Stimulated activated CD4-positive, alpha-beta T cell treated with anti-CD3 and anti-CD28 coated beads, Interleukin-2, amount 100 ng/mL, for 24 hours (primary cell): ENCODE measurements at places on chromosomes 4 and X.

DNA sequence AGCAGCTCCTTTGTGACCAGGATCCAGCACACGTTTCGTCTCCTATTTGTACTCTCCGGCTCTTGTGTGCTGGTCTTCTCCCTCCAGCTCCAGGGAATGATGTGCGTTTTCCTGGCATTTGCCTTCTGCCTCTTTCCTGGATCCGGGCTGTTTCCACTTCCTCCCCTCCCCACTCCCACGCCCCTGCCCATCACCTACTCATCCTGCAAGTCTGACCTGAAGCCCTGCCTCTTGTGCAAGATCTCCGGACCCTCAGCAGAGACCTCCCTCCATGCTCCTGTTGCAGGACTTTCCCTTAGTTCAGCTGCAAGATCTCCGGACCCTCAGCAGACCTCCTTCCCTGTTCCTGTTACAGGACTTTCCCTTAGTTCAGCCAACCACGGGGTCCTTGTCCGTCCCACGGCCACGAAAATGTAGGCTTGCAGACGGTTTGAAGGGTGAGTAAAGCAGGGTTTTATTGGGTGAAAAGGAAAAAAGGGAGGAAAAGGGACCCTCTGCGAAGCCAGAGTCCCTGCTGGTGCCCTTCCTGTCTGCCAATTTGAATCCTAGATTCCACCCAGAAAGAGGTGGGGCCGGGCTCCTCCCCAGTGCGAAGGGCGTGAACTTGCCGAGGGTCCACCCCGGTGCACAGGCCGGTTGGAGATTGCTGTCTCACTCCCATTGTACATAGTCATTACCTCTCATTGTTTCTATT, 74.4 kb upstream of the IRF2 start:
- DNase-seq: no peak

- no peak for DNase-seq
Observed at GRCh38 chrX:151724563-151725337, 8.9 kb downstream of the FATE1 start.

GRCh38 chrX:53538781-53539180, 104.6 kb upstream of the HSD17B10 start:
- DNase-seq: no peak

DNA sequence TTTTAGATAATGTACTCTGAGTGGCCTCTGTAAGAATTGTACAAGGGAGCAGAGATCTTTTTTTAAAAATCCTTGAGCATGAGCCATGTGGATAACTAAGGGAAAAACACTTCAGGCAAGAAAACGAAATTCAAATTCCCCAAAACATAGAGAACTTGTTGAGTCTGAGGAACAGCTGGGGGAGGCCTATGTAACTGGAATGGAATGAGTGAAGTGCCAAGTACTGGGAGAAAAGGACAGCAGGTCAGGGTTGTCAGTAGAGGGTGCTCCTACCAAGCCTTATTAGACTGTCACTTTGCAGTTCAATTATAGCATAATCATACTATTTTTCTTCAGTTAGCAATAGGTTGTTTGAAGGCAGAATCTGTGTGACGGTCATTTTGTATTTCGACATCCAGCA, 135.1 kb downstream of the ARHGAP6 start:
- no peak for DNase-seq

DNA sequence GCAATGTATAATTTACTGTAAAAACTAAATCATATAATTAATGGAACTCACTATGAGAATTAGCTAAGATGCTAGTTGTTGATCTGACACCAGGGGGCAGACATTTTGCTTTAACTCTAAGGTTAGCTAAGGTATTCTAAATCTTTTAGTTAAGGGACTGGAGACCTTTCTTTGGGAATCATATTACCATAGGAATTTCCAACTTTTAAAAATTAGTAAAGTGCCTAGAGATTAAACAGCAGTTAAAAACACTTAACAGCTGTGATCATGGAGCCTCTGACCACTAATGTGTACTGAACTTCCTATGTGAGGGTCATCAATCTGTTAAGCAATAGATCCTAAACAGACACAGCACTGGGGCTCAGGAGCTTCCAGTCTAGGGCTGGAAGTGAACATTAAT, 226.6 kb downstream of the NSUN7 start:
- DNase-seq: no peak

DNA sequence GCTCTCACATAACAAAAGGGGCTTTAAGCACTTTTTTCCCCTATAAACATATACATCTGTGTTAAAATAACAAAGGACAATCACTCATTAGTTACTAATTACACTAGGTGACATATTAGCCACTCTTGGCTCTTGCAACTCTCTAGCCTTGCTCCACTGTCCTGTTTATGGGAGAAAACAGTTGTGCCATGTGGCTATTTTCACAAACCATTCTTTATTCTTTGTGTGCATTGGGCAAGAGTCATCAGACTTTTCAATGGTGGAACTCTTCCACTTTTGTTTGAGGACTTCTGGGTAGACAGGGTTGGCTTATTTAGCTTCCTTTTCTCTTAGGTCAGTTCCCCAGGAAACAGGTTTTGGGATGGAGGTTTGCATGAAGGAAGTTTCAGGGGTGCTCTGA, 16.0 kb upstream of the FAM149A start:
- no peak for DNase-seq

DNA sequence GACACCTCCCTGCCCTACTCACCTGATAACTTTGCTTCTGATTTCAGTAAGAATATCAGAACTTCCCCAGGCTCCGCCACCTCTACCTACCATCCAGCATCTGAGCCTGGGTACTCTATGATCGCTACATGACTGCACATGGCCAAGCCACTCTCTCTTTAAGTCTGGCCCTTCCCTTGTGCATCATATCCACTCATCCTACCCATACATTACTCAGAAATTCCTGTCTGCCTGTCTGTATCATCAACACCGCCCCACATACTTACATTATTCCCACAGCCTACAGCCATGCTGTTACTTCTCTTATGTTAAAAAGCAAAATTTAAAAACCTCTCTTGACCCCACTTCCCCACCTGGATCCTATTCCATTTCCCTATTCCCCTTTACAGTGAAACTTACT, 84.7 kb downstream of the SCD5 start:
- DNase-seq: no peak

GRCh38 chr4:81405900-81406401, 65.8 kb downstream of the RASGEF1B start:
- DNase-seq: no peak

DNA sequence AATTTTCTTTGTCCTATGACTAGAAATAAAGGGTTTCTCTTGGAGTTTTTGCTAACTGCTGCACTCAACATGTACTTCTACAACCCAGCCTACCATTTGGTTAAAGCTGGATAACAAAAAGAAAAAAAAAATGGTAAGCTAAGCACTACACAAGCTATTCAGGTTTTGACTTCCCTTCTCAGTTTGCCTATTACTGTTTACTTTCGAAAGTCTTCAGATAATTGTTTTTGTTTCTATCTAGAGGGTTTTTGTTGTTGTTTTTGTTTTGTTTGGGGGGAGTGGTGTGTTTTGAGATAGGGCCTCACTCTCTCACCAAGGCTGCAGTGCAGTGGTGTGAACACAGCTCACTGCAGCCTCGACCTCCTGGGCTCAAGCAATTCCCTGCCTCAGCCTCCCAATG, 46.6 kb downstream of the CLOCK start:
- no peak for DNase-seq

GRCh38 chr4:932713-933070, 432 bp downstream of the TMEM175 start:
- DNase-seq: no peak

- DNase-seq: no peak
Observed at GRCh38 chrX:3403748-3404147, 57.3 kb upstream of the MXRA5 start.

DNA sequence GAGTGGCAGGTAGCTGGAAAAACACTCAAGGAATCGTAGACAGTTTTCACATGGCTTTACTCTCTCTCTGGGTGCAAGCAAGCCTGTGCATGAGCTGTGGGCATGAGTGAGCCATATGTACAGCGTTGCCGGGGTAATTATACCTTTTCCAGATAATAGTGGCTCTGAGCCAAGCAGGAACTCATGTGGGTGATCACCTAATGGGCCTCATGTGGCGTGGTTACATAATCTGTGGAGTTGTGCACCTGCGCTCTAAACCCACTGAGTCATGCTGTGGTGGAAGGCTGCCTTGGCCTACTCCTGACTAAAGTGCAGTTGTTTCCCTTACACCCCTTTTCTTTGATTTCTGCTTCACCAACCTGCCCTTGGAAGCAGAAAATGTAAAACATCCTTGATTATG, 1564.5 kb upstream of the PCDH10 start:
- DNase-seq: no peak

DNA sequence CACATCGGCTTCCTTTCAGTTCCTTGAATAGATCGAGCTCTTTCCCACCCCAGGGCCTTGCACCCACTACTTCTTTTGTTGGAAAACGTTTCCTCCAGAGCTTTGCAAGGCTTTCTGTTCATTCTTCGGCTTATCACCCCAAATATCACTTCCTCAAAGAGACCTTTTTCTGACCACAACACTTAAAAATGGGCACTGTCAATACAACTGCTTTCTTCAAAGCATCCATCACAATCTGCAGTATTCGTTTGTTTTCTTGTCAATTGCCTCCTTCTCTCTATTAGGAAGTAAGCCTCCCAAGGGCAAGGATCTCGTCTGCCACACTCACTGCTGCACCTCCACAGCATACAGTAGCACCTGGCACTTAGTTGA, 17.7 kb upstream of the CENPU start:
- DNase-seq: no peak

GRCh38 chr4:166657261-166657660, 577.0 kb downstream of the SPOCK3 start:
- DNase-seq: no peak
